Foreskin fibroblast (primary cell): ENCODE measurements at places on chromosomes 16 and 17.
A peak's percentile ranks its signal among the peaks of the same experiment; 100 is the strongest.

GRCh38 chr16:2767140-2767731 lies 9.8 kb downstream of the ELOB start:
- no peak for DNase-seq

DNA sequence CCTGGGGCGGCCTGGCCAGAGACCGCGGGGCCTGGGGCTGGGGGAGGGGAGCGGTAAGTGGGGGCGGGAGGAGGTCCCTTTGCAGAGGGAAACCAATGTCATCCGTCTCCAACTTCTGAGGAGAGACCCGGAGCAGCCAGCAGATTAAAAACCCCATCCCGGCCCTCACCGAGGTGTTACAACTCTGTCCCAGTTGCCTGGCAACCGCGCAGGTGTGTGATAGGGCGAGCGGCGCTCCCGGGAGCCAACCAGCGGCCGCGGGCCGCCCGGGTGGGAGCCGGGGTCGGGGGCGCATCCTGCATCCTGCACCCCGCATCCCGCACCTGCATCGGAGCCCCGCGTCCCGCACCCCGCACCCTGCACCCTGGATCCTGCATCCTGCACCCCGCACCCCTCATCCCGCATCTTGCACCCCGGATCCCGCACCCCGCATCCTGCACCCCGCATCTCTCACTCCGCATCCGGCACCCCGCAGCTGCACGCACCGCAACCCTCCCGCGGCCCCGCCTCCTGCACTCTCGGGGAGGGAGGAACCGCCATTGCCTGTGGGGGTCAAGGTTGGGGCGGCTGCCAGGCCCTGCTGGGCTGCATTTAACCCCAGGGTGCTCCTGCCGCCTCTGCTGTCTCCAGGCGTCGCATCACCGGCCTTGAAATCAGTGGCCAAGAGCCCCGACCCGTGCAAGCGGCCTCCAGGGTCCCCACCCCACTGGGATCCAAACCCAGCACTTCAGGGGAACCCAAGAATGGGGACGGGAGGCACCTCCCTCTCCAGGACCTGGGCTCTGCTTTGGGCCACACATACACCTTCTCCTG lies 47.3 kb downstream of the RTN4RL1 start:
- no peak for DNase-seq

- no peak for DNase-seq
Measured at GRCh38 chr17:34710226-34710625, 130.8 kb downstream of the TMEM132E start.

DNA sequence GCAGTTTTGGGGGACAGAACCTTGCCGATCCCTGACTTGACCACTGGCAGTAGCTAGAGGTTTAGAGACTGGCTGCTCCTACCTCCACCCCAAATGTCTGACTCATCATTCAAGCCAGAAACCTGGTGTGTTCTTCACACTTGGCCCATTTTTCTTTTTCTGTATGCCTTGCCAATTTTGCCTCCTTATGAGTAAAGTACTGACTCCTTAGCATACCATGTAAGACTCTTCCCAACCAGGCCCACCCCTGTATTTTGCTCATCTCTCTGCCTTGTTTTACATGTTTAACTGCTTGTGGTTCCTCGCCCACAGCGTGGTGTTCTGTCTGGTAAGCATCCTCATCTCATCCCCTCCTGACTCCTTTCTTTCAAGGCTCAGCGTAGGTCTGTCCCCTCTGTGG lies 37.9 kb downstream of the NUP88 start:
- DNase-seq = peak; percentile 10

DNA sequence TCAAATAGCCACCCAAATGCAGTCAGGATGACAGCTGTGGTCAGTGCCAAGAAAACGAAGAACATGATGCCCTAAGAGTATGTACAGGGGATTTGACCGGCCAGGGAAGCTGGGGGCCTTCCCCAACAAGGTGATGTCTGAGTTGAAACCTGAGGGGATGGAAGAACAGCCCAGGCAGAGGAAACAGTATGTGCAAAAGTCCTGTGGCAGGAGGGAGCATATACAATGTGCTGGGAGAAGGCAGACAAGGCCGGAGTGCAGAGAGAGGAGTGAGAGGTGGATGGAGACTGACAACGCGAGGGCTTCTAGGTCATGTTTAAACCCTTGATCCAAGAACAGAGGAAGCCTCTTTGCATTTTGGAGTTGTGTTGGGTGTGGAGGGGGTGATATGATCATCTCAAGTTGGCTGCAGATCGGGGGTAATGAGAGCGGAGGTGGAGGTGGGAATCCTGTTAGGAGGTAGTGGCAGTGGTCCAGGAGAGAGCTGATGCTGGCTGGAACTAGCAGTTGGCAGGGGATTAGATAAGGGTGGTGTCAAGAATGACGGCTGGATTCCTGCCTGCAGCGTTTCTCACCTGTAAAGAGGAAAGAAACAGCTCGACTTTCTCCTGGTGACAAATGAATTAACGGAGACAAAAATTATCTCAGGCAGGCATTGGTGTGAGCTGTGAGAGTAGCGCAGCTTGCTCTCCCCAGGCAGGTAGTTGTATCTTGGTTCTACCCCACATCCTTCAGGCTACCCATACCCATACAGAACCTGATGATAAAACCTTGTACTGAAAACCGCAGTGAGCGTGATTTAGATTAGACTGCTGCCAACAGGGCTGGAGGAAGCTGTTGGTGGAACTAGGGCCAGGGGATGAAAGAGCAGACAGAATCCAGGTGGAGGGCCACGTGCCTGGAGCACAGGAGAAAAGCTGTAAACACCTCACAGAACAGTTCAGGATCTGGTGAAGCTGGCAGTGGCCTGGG lies 37.2 kb upstream of the NGFR start:
- DNase-seq = no peak

GRCh38 chr17:27631411-27631760 lies 398 bp downstream of the LGALS9 start:
- no peak for DNase-seq

- DNase-seq = no peak
Measured at GRCh38 chr16:73280388-73280787, 232.5 kb upstream of the ZFHX3 start.
